ENCODE measurements at places on chromosomes 1 and 21.

GRCh38 chr21:31119199-31119598 lies 80.9 kb upstream of the KRTAP19-8 start:
- DNase-seq, result no peak

GRCh38 chr1:66095190-66095589 lies 302.5 kb downstream of the PDE4B start:
- no peak for DNase-seq

- no peak for DNase-seq
These were observed 13.8 kb upstream of the UBL4B start for GRCh38 chr1:110098222-110099026.

- DNase-seq, result no peak
These were observed 151.0 kb upstream of the KCNJ6 start for GRCh38 chr21:38067086-38067739.

- DNase-seq, result no peak
These were observed 23.9 kb downstream of the MIGA1 start for GRCh38 chr1:77803371-77803770.

DNA sequence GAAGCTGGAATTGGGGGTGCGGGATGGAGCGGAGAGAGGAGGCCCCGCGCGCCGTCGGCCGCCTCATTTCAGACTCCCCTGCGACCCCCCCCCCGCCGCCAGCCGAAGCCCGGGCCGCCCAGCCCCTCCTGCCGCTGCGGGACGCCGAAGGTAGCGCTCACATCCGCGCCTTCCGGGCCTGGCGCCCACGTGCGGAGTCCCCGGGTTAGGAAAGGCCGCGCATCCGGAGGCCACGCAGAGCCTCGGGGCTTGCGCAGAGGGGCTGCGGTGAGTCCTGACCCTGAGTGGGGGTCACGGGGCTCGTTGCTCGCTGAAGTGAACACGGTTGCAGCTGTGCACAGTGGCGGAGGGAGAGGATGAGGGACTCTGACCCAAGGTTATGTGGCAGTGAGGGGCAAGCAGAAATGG lies 552 bp upstream of the ZNF496 start:
- DNase-seq, result peak; percentile 18

GRCh38 chr1:185448591-185449186 lies 131.6 kb upstream of the IVNS1ABP start:
- no peak for DNase-seq

DNA sequence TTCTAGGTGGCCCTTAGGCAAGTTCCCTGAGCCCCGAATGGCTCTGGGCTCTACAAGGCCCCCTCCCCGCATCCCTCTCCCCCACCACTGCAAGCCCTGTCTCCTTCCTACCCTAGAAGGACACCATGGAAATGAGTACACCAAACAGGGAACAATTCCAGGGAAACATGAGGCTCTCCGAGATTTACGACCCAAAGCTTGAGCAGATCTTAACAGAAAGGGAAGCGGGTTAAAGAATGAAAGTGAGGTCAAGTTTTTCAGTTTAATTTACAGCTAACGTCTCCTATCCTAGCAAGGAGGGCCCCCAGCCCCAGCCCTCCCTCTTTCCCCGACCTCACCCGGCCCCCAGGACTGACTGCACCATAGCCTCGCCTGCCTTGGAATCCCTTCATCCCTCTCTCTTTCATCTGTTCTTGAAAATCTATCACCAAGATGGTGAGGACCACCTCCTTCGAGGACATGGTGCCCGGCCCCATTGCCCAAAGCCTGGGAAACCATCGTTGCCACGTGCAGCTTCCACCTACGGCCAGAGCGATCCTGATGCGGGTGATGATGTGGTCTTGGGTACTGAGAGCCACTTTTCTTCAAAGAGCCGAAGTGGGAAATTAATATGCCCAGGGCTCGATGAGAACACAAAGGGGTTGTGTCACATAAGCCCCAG lies 30.5 kb downstream of the SIM2 start:
- no peak for DNase-seq

DNA sequence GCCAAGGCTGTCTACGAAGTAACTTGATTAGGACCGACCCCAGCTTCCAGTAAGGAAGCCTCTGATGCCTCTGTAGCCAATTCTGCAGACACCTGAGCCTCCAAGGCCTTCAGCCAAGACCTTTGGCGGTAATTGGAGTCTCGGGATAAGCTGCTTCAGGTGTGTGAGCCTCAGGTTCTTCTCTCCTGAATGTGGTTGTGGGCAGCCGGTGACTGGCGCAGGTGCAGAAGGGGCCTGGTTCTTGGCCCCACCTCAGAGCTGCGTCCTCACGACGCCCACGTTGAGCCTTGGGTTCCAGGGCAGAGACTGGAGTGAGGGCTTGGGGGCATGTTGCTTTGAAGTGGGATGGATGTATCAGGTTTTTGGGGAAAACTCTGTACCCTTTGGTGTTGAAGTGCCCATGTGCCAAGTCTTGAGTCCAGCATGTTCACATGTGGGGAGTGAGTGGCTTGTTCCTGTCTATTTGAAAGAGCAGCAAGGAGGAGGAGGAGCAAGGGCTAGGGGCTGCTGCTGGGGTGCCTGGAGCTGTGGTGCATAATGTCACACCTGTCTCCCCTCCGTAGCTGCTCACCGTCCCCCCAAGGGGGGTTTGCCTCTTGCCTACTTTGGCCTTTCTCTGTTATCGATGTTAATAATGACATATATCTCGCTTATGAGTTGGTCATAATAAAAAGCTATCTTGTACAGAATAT lies 1.4 kb downstream of the PSEN2 start:
- DNase-seq, result no peak

DNA sequence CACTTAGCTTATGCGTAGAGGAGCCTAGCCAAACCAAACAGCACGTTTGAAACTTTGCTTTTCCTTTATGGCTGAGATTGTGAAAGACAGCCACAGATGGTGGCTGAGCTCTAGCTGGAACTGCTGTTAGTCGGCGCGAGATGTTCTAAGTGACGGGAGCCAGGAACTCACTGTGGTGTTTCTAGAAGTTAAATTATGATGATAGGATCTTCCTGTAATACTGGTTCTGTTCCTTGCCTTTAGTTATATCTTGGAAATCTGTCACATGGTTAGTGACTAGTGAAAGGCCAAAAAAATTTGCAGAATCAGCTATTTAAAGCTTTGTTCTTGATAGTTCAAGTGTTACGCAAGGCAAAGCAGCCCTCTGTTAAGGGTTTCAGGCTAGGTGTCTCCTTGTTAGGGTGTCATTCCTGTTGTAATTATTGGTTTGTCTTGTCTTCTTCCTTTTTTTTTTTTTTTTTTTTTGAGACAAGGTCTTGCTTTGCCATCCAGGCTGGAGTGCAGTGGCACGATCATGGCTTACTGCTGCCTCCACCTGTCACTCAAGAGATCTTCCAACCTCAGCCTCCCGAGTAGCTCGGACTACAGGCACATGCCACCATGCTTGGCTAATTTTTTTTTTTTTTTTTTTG lies 22.6 kb downstream of the AK4 start:
- no peak for DNase-seq

- DNase-seq, result no peak
These were observed 239.6 kb upstream of the DUSP10 start for GRCh38 chr1:221981461-221981860.

DNA sequence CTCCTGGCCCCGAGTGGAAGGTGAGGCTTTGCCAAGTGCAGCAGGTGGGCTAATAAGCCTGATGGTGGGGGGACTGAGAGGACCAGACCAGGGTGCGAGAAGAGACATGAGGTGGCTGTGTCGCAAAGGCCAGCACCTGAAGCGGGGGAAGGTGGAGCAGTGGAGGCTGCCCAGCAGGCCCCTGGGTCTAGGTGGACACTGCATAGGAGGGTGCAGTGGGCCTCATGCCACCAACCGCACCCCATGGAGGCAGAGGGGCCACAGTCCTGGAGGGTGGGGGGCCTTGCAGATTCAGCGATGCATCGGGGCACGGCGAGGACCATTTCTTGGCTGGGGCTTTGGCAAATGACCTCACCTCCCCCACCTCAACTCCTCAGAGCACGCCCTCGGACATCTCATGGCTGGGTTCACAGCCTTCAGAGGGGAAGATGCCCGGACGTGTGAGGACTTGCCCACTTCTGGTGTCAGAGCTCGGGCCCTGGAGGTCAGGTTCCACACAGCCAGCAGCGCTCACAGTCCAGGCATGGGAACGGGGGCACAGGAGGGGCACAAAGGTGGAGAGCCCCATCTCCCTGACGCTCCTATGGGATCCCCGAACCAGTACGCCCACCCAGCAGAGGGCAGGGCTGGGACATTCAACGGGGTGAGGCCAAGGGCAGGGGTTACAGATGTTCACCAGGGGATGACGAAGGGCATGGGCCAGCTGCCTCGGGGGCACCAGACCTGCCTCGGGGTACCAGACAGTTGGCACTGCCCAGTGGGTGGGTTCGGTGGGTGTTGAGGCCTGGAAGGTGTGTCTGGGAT lies 35.4 kb downstream of the UBE2G2 start:
- DNase-seq, result no peak

- no peak for DNase-seq
These were observed 135.4 kb downstream of the BACH1 start for GRCh38 chr21:29434081-29434480.

GRCh38 chr1:191085121-191085520 lies 607.5 kb upstream of the BRINP3 start:
- no peak for DNase-seq

DNA sequence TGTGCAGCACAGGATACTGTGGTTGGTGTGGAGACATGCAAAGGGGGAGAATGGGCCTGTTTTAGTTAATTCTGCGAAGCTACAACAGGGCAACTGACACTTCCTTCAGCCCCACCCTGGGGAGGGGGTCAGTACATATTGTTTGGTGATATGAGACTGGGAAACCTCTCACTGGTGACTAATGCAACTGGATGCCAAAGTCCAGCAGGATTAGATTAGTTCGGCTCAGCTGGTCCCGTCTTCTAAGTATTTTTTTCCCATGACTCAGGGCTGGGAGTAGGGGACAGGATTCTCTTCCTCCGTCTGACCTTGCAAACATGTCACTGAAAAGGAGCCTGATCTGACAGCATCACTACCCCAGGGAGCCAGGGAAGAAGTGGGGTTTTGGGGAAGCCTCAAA lies 43.0 kb downstream of the PLXNA2 start:
- no peak for DNase-seq

- no peak for DNase-seq
These were observed 2.7 kb downstream of the DENND2D start for GRCh38 chr1:111197598-111198284.
